ENCODE measurements at places on chromosomes 13 and 19.

- peak; percentile 24 for DNase-seq
These were observed 372 bp downstream of the DNAAF3 start for GRCh38 chr19:55165952-55166529.

DNA sequence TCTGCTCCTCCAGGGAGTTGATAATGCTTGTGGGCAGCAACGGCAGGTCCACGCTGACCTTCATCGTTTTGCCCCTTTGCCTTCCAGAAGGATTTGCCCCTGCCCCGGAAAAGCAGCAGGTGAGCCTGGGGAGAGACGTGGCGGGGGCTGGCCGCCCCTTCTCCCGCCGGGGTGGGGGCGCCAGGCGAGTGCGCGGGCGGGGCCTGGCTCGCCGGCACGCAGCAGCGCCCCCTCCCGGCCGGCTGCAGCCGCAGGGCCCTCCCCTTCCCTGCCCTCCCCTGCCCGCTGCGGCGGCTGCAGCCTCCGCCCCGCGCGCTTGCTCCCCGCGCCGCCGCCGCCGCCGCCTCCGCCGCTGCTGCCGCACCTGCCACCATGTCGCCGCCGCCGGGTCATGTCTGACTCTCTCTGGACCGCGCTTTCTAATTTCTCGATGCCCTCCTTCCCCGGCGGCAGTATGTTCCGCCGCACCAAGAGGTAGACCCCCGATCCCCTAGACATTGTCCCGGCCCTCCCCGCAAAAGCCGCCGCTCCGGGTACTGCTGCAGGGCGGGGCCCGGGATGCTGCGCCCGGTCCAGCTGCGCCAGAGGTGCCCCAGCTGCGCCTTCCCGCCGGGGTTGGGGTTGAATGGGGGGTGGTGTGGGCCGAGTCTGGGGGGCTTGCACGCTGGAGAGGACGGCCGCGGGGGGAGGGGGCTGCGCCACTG lies at the start of gene MAST1:
Gene MAST1, plus strand, starts transcription at position 334 of the 704 bp plus-strand sequence. Its CDS starts 58 bp downstream, at position 392.
- DNase-seq: peak; percentile 49

DNA sequence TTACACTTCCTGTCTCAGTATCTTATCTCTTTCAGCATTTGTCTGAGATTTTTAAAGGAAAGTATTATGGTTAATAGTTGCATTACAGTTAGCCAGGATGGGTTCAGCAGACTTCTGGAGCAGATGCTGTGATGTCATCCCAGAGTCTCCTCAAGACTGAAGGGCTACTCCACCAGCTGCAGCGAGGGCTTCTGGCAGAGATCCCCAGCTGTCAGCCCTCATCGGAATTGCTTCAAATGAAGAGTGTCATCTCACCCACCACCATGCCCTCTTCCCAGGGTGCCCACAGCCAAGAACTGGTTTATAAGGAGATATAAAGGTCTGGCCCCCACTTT lies 84.4 kb downstream of the FAM216B start:
- no peak for DNase-seq

- DNase-seq: no peak
These were observed 79.4 kb downstream of the FOXO1 start for GRCh38 chr13:40586886-40587565.

GRCh38 chr13:102020611-102021216 lies 381.1 kb downstream of the FGF14 start:
- DNase-seq: no peak

DNA sequence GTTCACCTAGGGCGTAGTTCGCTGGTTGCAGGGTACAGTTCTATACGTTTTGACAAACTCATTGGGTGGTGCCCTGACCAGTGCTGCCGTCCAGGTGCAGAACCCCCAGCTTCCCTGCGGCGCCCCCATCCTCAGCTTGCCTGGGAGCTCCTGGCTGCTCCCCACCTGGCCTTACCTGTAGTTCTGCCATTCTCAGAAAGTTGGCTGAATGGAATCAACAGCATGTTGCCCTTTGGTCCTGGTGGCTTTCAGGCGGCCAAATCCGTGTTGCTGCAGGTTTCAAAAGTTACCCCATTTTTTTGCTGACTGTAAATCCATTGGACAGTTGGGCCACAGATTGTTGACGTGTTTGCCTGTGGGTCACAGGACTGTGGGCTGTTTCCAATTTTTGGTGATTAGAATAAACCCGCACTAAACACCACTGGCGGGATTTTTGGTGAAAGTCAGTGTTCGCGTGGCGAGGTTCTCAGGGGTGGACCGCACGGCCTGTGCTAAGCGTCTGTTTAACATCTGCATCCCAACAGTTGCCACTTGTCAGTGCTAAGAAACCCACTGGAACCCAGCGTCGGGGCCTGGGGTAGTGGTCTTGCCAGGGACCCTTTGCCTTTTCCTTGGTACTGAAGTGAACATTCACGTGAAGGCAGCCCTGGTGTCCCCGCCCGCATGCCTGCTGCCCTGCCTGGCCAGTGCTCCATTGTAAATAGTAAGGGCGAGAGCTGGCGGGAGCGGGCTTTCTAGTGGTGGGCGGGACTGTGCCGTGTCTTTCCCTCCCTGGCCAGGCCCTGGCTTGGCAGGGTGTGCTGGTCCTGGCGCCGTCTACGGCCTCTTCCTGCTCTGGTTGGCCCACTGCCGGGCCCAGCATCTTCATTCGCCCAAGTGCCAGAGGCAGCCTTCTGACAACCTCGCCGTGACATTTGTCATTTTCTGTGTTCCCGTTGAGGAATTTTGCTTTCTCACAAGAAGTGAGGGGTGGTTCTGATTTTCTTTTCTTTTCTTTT lies 3.3 kb downstream of the DOT1L start:
- peak; percentile 63 for DNase-seq

DNA sequence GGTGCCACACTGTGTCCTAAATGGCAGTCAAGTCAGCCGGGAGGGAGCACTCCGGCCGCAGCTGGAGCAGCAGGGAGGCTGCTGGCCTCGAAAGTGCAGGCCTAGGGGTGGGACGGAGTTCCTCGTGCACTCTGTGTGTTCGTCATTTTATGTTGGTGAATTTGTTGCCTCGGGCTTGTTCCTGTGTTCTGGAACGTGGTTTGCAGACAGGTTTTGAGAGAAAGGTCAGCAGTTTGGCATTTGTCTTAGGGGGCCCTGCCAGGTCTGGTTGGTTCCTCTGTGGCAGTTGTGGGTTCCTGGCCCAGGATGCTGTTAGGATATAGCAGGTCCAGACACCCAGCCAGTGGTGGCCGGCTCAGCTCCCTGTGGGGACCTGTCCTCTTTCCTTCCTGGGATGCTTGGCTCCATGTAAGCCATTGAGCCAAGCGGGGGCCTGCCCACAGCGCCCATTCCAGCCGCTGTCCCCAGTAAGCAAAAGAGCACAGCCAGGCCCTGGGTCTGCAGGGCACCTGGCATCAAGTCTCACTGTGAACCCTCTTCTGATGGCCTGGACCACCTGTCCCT lies 30.0 kb downstream of the MPHOSPH8 start:
- no peak for DNase-seq

Data from midbrain (tissue), 1 donor.